ENCODE measurements at places on chromosomes 3 and 15. TPM values are rescaled to one million over a fixed set of nuclear protein-coding genes. Genes with fewer than 3 reads are reported as not detected.

The CILP gene
- 2.9 TPM for total RNA-seq

The EXD1 gene
- not detected for total RNA-seq

The ZNF80 gene
- total RNA-seq: not detected

The PPM1L gene
- total RNA-seq: 11.3 TPM

The CADM2 gene
- total RNA-seq: 4.6 TPM

The RASL12 gene
- 49.9 TPM for total RNA-seq

The ZBTB47 gene
- 25.1 TPM for total RNA-seq

The CCR8 gene
- not detected for total RNA-seq

The ZNF620 gene
- 4.9 TPM for total RNA-seq

The ANKUB1 gene
- 1.4 TPM for total RNA-seq

- H3K36me3 ChIP-seq: no peaks in the 10 kb centered on the region
- no peak for DNase-seq
- H3K27ac ChIP-seq: no peak overlapping the region
Observed at GRCh38 chr3:27671101-27671500, 51.0 kb downstream of the EOMES start.

GRCh38 chr3:197019535-197019934 is 10.1 kb downstream of the MELTF start:
- H3K27me3 ChIP-seq: no peaks in the 10 kb centered on the region
- peaks cover 12% of the 10 kb centered on the region for H3K4me1 ChIP-seq
- no peak overlapping the region for H3K27ac ChIP-seq
- no peak overlapping the region for H3K4me3 ChIP-seq
- no peaks in the 10 kb centered on the region for H3K36me3 ChIP-seq

DNA sequence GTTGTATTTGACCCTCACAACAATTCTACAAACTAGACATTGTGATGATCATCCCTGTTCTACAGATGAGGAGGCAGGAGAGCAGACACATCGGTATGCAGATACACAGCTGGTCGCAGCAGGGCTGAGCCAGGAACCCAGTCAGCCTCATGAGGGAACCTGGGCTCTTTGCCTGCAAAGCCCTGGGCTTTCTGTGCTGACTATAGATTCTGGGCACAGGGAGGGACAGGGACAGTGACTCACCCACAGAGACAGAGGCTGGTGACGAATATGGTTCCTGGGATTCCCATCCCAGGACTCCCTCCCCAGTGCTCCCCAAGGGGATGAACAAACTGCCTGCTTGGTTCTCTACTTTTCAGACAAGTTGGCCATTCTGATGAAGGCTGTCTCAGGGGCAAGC is 3.8 kb upstream of the CAMP start:
- no peak overlapping the region for H3K27ac ChIP-seq
- no peaks in the 10 kb centered on the region for H3K36me3 ChIP-seq
- peaks cover 18% of the 10 kb centered on the region for H3K4me1 ChIP-seq
- DNase-seq: no peak

DNA sequence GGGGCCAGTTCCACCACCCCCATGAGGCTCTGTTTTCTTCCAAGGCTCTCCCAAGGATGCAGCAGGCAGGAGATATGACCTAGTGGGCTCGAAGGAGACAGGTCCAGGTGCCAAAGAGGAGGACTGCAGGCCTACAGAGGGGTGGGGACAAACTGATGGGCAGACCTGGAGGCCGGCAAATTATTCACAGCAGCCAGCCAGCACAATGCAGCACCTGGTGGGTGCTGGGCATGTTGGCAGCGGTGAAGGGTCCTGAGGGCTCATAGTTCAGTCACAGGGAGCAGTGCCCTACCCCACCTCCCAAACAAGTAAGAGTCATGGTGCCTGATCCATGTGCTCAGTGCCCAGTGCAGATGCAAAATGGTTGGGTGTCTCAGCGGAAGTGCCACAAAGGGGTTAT is 171.7 kb downstream of the ABHD5 start:
- no peaks in the 10 kb centered on the region for H3K36me3 ChIP-seq
- no peak overlapping the region for H3K27ac ChIP-seq
- no peaks in the 10 kb centered on the region for H3K4me1 ChIP-seq
- no peak for DNase-seq
- H3K4me3 ChIP-seq: no peak overlapping the region

GRCh38 chr3:28467414-28467813 is 118.8 kb upstream of the AZI2 start:
- no peaks in the 10 kb centered on the region for H3K27me3 ChIP-seq
- no peak overlapping the region for H3K4me3 ChIP-seq
- no peak for DNase-seq
- no peaks in the 10 kb centered on the region for H3K4me1 ChIP-seq
- no peak overlapping the region for H3K27ac ChIP-seq

DNA sequence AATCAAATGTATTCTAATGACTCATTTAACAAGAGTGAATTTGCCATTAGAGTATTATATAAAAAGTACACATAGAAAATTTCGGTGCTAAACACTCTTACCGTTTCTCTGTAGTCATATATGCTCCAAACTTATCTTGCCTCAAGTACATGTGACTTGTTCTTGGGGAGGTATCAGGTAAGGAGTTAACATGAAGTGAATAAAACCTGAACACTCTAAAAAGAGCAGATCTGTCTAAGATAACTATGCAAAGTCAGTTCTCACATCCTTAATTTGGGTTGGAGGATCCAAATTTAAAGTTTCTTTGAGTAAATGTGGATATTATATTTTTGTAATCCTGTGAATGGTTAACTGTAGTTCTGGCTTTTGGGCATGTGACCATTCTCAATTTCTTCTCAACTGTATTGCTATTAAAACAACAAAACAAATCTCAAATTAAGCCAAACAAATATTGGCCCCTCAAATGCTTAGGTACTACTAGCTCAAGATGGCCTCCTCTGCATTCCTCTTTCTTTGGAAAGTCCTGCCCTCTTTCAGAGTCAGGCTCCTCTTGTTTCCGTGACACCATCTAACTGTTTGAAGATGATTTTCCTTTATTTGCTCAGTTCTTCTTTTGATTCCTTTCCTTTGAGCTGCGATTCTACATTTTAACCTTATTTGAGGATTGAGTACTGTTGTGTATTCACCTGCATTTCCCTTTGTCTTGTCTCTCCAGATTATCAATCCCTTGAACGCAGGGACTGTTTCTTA is 4.2 kb downstream of the EDEM1 start:
- H3K27me3 ChIP-seq: no peaks in the 10 kb centered on the region
- H3K27ac ChIP-seq: peak overlapping the region; percentile 10
- H3K4me3 ChIP-seq: no peak overlapping the region
- peaks cover 82% of the 10 kb centered on the region for H3K4me1 ChIP-seq
- H3K36me3 ChIP-seq: peaks cover 4% of the 10 kb centered on the region

DNA sequence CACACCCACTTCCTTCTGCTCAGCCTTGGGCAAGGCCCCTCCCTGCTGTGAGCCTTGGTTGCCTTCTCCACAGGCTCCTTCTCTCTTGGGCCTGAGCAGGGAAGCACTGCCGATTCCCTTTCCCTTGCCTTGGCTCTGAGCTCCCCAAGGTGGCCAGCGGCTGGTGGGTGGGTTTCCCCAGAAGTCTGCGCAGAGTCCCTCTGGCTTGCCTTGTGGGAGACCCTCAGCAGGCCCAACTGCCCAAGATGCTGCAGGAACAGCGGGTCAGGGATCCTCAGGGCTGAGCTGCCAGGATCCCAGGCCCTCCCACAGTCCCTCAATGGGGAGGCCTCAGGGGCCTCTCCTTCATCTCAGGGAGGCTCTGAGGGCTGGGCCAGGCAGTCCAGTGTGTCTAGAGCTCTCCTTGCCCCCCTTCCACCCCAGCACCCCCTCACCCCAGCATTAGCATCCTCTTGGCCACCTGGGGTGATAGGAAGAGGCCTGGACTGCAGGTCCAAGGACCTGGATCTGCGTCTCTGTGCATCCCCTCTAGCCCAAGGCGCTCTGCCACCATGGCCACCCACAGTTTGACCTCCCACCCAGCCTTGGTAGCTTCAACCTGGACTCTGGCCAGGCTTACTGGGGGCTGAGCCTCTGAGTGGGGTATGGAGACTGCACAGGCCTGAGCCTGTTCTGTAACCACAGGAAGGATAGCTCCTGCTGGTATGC is 68.6 kb downstream of the EXOG start:
- no peak for DNase-seq
- no peak overlapping the region for H3K4me3 ChIP-seq
- H3K36me3 ChIP-seq: no peaks in the 10 kb centered on the region
- no peaks in the 10 kb centered on the region for H3K27me3 ChIP-seq
- no peaks in the 10 kb centered on the region for H3K4me1 ChIP-seq
- no peak overlapping the region for H3K27ac ChIP-seq

DNA sequence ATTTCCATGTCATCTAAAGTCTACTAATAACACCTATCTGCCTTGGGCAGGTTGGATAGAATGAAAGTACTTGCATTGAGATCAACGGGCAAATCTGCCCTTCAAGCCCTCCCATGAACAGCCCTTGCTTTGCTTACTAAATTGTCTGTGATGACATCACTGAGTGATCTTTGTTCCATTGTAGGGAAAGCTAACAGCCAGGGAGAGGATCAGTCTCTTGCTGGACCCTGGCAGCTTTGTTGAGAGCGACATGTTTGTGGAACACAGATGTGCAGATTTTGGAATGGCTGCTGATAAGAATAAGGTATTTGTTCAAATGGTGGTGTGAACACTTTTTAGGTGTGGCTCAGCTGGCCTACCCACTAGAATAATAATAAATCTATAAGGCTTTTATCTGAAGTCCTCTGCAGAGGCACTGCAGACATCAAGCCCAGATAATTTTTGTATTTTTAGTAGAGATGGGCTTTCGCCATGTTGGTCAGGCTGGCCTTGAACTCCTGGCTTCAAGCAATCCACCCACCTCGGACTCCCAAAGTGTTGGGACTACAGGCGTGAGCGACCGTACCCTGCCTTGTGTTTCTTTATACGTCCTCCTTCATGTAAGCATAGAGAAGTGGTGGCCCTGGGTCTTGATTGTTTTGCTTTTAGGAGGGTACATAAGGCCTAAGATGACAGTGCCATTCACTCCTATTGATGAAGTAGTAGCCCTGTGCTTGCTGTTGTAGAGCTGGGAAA is 5.7 kb downstream of the PCCB start:
- DNase-seq: no peak
- H3K36me3 ChIP-seq: peaks cover 12% of the 10 kb centered on the region

GRCh38 chr3:187738331-187739093 is 6.8 kb downstream of the BCL6 start:
- peaks cover 7% of the 10 kb centered on the region for H3K36me3 ChIP-seq
- peak overlapping the region; percentile 62 for H3K4me3 ChIP-seq
- H3K4me1 ChIP-seq: peaks cover 36% of the 10 kb centered on the region
- peak; percentile 92 for DNase-seq
- peak overlapping the region; percentile 97 for H3K27ac ChIP-seq

- H3K27me3 ChIP-seq: no peaks in the 10 kb centered on the region
- DNase-seq: no peak
- H3K36me3 ChIP-seq: no peaks in the 10 kb centered on the region
- no peak overlapping the region for H3K4me3 ChIP-seq
- no peaks in the 10 kb centered on the region for H3K4me1 ChIP-seq
Observed at GRCh38 chr3:42441791-42442190, 31.4 kb upstream of the LYZL4 start.

DNA sequence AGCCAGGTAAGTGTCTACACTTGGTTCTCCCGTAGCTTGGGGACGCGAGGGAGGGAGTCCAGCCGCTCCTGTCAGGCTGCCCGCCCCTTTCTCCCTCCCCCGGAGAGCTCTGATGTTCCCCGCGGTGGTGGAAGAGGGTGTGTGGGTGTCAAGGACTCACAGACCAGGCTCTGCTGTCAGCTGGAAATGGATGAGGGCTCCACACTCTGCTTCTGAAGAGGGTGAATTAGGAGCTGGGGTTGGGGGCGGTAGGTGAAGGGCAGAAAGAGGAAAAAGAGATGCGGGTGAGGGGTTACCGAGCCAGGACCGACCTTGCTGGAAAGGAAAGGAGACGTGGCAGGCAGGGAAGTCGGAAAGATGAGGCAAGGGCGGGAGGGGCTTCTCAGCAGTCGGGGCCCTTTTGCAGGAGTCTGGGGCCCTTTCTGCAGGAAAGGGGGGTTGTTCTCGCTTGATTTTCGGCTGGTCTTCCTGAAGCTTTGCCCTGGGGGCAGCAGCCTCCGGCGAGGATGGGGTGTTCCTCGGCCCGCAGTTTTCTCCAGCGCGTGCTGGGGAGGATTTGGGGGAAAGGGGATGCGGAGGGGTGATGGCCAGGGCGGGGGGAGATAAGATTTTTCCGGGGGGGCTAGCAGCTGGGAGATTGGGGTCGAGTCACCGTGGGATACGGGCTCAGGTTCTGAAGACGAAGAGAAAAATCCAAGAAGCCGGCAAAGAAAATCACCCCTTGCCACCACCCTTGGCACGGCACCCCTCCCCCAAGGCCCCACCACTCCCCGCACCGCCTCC is 602 bp upstream of the BAHD1 start:
- no peaks in the 10 kb centered on the region for H3K36me3 ChIP-seq
- no peak for DNase-seq
- peaks cover 49% of the 10 kb centered on the region for H3K4me1 ChIP-seq

GRCh38 chr15:96351761-96352603 is 21.5 kb downstream of the NR2F2 start:
- peak overlapping the region; percentile 28 for H3K27ac ChIP-seq
- no peaks in the 10 kb centered on the region for H3K36me3 ChIP-seq
- H3K4me3 ChIP-seq: no peak overlapping the region
- H3K4me1 ChIP-seq: peaks cover 4% of the 10 kb centered on the region
- no peak for DNase-seq

DNA sequence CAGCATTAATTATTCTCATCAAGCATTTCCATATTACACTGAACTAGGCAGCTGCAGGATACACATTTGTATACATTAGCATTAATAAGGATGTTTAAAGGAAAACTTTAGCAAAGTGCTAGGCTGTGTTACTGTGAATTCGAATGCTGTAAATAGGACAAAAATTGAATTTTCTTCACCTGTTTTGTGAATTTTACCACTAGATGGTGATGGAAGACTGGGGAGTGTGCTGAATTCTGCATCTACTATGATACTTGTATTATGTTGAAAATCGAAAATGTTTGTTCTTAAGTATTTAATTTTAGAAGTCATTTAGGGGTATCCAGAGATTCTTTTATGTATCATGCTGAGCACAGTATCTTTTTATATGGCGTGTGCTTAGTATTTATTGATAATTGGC is 12.3 kb upstream of the P2RY14 start:
- no peak for DNase-seq
- H3K27ac ChIP-seq: no peak overlapping the region
- H3K4me1 ChIP-seq: no peaks in the 10 kb centered on the region
- no peaks in the 10 kb centered on the region for H3K27me3 ChIP-seq
- H3K4me3 ChIP-seq: no peak overlapping the region

GRCh38 chr3:159416856-159417255 is 571.8 kb upstream of the IL12A start:
- H3K27ac ChIP-seq: no peak overlapping the region
- H3K36me3 ChIP-seq: no peaks in the 10 kb centered on the region
- H3K4me1 ChIP-seq: no peaks in the 10 kb centered on the region
- H3K27me3 ChIP-seq: no peaks in the 10 kb centered on the region
- no peak for DNase-seq

GRCh38 chr15:72850833-72851232 is 67.3 kb upstream of the ADPGK start:
- DNase-seq: no peak
- no peaks in the 10 kb centered on the region for H3K27me3 ChIP-seq
- H3K27ac ChIP-seq: no peak overlapping the region
- no peaks in the 10 kb centered on the region for H3K4me1 ChIP-seq
- H3K4me3 ChIP-seq: no peak overlapping the region
- no peaks in the 10 kb centered on the region for H3K36me3 ChIP-seq

Data from upper lobe of left lung (tissue), 6 donors.